Cerebellar nuclear complex (tissue), 1 donor: ENCODE measurements at places on chromosomes 11 and 22.

- DNase-seq, result no peak
These were observed 51.3 kb downstream of the TRIM29 start for GRCh38 chr11:120086651-120087050.

DNA sequence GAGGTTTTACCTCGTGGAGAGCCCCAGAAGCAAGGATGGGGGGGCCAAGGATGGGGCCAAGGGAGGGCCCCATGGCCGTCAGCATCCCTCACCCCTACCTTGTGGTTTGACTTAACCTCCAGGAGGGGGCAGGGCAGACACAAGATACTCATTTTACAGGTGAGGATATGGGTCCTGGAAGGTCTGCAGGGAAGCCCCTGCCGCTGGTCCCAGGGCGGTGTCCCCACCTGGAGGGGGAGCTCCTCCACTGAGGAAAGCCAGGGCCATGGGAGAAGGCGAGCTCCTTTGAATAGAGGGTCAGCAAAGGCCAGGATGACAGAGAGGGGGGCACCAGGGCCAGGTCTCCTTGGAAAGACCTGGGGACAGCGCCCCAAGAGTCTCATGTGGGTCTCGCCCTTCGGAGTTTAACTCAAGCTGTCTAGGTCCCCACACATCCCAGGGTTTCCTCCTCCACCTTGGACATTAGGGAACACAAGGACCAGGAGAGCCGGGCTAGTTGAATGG, 5.9 kb upstream of the ADORA2A start:
- DNase-seq, result no peak

DNA sequence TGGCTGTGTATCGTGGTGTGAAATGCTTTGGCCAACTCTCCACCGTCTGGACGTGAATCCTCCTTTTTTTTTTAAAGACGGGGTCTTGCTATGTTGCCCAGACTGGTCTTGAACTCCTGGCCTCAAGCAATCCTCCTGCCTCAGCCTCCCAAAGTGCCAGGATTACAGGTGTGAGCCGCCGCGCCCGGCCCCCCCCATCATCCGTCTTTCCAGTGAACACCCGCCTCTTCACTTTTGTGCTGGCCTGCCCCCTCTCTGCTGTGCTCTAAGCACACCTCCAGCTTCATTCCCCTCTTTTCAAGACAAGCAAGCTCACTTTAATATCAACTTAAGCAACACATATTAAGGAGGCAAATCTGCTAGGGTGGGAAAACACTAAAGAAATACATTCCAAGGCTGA, 35.3 kb downstream of the IGSF9B start:
- no peak for DNase-seq

DNA sequence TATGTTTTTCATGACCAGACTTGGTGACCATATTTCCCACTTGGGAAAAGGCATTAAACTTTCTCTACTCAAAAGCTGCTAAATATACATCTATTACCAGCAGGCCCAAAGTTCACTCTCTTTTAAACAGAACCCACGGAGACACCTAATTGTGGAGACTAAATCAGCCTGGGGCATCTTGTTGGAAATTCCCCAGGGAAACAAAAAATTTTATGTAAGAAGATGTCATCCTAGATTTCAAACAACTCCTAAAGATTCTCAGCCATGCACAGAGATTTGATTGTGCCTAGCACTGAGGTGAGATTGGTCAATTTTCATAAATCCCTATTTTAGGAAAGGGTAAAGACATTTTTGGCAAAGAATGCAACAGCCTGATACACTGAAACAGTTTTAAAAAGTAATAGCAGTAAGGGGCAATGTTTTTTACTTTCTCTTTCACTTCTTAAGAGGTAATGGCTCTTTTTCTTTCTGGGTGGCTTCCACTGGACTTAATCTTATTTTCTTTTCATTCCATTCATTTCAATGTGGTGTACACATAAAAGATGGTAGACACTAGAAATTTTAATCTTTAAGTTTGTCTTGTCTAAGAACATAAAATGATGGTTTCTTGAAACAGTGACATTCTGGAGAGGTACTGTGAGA, 9.6 kb downstream of the OR52N2 start:
- DNase-seq, result no peak

- DNase-seq, result no peak
These were observed 212.4 kb upstream of the C11orf87 start for GRCh38 chr11:109209572-109209971.

GRCh38 chr11:33333816-33334215, 76.6 kb downstream of the HIPK3 start:
- DNase-seq, result no peak

GRCh38 chr11:44823006-44823405, 96.2 kb downstream of the TSPAN18 start:
- no peak for DNase-seq

- DNase-seq, result no peak
These were observed 5.1 kb downstream of the DGCR2 start for GRCh38 chr22:19117111-19117512.

GRCh38 chr11:96315476-96315875, 27.5 kb downstream of the MAML2 start:
- no peak for DNase-seq

DNA sequence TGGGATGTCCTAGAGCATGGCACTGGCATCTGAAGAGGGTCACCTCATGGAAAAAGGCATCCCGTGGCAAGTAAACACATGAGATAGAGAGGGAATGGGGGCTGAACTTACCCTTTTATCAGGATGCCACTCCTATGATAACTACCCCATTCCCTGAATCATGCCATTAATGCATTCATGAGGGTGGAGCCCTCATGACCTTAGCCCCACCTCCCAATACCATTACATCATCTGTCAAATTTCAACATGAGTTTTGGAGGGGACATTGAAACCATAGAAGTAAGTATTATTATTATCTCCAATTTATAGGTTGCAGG, 65.2 kb downstream of the MTNR1B start:
- no peak for DNase-seq

- no peak for DNase-seq
These were observed 72.9 kb downstream of the ZBTB16 start for GRCh38 chr11:114132417-114132816.

DNA sequence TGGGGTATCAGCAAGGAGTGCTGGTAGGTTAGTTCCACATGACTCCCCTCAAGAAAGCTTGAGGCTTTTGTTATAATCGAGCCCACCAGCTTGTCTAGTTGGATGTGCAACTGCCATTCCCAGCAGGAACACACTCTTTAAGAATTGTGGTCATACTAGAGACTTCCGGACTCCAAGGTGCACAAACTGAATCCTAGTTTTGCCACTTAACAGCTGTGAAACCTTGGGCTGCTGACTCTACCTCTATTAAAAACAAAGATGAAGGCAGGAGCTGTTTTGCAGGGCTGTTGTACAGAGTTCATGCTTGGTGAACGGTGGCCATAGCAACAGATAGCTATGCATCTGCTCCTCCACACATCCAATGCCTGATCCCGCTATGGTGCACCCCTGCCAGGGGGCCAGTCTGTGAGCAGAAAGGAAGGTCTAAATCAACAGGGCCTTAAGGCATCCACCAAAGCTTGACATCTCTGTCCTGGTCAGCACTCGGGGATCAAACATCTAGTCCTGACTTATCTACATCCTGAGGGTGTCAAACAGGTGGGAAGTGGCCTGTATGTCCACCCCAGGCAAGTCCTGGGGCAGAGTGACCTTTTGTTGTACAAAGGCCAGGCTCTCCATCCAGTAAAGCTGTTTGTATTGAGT, 36.4 kb downstream of the DKK3 start:
- no peak for DNase-seq

DNA sequence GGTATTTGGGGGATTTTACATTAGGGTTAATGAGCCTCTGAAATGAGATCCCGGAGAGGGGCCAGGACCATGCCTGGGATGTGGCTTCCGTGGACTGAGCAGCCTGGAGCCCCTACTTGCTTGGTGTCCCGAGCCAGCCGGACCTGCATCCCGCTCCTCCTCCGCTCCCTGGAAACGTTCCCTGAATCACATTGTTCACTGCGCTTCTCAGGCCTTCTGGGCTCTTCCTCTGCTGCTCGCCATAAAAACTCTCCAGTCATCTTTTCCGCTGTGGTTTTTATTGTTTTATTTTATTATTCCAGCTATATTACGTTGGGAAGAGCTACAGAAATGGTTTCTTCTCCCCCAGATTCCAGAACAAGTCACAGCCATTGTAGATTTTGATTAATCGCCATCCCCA, 13.3 kb upstream of the KCNQ1OT1 start:
- DNase-seq, result no peak

GRCh38 chr11:72581067-72581466, 93.2 kb downstream of the PDE2A start:
- no peak for DNase-seq

DNA sequence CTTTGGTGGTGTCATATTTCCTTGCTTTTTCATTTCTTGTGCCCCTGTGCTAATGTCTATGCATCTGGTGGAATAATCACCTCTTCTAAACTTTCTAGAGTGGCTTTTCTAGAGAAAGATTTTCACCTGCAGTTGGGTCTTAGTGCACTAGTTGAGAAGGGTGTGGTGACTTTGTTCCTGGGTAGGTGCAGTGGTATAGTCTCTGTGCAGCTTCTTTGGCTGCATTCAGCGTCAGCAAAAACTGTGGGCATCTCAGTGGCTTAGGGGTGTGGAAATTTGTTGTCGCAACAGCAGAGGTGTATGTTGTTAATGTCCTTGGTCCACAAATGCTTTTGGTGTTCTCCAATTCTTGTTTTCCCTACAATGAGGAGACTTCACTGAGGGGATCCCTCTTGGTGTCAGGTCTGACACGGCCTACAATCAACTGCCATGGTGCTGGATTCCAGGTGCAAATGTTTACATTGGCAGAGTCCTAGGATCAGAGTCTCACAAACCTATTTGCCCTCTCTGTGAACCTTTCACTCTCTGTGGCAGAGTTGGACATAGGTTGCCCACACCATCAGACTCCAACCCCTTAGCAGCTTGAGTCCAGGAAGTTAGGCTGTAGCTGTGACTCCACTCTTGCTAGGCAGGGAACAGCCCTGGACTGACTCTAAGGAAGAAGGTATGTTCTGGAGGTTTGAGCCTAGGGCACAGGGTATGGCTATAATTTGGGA, 48.8 kb downstream of the GDPD4 start:
- DNase-seq, result no peak

- no peak for DNase-seq
These were observed 548.7 kb downstream of the FAM181B start for GRCh38 chr11:82184966-82185365.

GRCh38 chr11:111846636-111847035, 24.7 kb downstream of the ALG9 start:
- DNase-seq, result no peak

GRCh38 chr11:65316227-65317024, 1.8 kb downstream of the CDC42EP2 start:
- DNase-seq, result no peak

DNA sequence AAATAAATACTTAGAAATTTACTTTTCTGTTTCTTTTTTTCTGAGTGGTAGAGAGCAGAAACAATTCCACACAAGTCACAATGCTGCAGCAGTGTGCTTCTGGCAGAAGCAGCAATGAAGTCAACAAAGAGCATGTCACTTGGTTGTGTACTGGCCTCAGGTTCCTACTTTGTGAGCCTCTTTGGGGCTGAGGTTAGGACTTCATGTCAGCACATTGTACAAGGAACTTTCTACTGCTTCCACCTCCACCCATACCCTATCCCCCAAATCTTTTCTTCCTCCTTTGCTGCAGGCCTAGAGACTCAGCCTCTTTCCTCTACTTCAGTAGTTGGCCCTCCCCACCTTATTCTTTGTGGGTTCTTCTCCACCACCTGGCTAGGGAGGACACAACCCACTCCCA, 252.7 kb upstream of the PITPNB start:
- DNase-seq, result no peak

GRCh38 chr22:30422481-30423300, 2.9 kb upstream of the MTFP1 start:
- no peak for DNase-seq

GRCh38 chr11:127288926-127289325, 288.4 kb upstream of the KIRREL3 start:
- DNase-seq, result no peak

DNA sequence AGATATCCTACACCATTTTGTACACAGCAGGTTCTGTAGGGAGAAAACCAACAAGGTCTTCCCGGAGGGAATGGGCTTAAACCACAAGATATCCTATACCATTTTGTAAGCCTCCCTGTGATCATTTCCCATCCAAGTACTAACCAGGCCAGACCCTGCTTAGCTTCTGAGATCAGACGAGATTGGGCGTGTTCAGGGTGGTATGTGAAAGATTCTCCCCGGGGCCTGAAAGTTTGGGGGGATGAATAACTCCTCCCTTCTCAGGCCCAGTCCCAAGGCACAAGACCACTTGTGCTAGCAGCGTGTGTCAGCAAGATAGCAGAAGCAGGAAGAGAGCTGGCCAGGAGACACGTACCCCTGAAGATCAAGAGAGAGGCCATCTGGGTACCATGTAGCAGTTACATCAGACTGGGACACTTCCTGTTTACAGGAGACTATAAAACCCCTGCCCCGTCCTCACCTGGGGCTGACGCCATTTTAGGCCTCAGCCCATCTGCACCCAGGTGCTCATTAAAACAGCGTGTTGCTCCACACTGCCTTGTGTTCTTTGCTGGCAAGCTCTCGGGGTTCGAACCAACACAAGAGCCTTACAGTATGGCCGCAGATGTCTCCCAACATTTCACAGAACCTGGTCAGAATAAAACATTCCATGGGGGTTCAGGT, 17.3 kb downstream of the MIF start:
- no peak for DNase-seq

GRCh38 chr11:23732026-23732425, 764.8 kb upstream of the LUZP2 start:
- no peak for DNase-seq

DNA sequence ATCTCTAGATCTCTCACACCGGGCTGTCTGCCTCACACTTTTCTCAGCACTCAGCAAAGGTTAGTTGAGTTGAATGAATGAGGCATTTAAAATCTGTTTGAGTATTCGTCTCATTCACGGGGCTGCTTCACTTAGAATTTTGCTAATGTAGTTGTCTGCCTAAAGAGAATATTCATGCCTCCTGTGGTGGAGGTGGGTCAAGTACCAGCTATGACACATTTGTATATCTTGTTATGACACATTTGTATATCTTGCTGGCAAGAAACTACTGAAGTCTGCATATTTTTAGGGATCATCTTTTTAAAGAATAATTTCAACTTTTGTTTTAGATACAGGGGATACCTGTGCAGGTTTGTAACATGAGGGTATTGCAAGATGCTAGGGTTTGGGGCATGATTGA, 43.1 kb downstream of the LDLRAD3 start:
- no peak for DNase-seq

DNA sequence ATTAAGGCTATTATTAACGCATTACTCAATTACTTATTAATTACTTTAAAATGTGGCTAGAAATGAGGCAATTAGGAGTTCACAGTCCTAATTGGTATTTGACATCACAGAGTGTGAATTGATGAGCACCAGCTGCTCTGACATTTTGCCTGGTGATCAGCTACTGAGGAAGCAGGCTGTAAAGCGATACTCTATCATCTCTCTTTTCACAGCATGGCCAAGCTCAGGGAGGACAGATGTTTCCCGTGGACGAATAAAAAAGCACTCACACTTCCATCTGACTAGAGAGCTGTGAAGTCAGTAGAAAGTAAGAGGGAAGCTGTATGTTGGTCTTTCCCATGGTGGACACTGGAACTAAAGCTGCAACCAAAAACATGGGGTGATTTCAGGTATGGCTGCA, 29.1 kb upstream of the SYT9 start:
- no peak for DNase-seq

- DNase-seq, result no peak
These were observed 168.5 kb upstream of the BDNF start for GRCh38 chr11:27868709-27869108.

GRCh38 chr11:19743622-19744021, 31.0 kb downstream of the NAV2 start:
- DNase-seq, result no peak
